COLO829 (cell line): ENCODE measurements at places on chromosomes 12 and 14.
A peak's percentile ranks its signal among the peaks of the same experiment; 100 is the strongest.

- DNase-seq, result no peak
These were observed 393.2 kb downstream of the BCAT1 start for GRCh38 chr12:24555730-24556129.

GRCh38 chr12:62252576-62252975 is 7.6 kb upstream of the USP15 start:
- DNase-seq, result peak; percentile 15

DNA sequence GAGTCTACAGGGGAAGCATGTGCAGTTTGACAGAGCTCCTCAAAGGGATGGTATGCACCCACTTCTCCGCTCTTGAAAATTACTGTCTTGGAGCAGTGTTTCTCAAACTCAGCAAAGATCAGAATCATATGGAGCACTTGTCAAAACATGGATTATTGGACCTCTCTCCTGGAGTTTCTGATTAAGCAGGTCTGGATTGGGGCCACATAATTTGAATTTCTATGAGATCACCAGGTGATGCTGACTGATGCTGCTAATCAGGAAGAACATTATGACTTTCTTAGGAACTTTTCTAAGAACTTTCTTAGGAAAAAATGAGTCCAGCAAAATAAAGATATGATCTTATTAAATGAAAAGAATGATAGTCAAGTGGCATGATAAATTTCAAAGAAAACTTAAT is 144.3 kb downstream of the CPNE8 start:
- no peak for DNase-seq

GRCh38 chr12:62075870-62076269 is 184.3 kb upstream of the USP15 start:
- DNase-seq, result no peak

DNA sequence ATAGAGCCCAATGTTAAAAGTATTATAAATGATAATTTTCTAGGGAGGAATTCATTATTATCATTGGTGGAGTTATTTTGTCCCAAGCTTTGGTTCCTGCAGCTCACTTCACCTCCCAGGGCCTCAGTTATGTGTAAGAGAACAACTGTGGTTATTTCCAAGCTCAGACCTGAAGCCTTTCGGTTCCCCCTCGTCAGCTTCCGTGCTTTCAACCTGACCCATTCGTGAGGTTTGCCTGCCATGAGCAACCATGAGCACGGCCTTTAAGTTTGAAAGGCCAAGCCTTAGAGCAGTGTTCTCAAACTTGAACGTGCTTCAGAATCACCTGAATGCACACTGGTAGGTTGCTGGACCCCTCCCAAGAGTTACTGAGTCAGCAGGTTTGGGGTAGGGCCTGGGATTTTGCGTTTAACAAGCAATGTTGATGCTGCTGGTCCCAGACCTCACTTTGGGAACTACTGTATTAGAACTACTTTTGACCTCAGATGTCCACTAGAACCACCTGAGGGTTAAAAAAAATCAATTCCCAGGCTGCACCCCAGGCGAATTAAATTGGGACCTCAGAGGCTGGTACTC is 133.0 kb upstream of the PRMT8 start:
- no peak for DNase-seq

DNA sequence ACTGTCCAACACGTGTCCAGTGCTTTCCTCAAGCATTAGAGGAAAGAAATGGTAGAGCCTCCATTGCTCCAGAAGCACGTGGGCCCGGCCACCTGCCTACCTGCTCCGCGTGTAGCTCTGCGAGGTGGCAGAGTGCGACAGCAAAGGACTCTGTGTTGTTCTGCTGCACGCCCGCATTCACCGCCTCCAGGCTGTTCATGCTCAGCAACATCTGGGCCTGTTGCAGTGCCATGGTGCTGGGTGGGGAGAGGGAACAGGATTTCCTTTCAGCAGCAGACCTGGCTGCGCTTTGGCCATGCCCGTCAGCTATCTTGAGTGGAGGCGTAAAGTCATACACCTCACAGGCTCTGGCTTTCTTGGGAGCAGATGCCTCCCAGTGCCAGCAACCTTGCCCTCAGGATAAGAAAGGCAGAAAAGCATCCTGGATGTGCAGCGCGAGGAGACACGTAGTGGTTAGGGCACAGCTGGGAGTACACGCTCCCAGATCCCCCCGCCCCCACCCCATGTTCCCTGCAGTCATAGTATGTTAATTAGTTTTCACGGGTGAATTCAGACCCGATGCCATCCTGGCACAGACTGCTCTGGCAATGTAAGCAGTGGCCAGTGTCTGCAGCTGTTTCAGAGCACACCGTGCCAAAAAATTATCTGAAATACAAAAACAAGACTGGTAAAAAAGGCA is 25.1 kb downstream of the ANAPC5 start:
- no peak for DNase-seq
